Naive thymus-derived CD8-positive, alpha-beta T cell (primary cell): ENCODE measurements at places on chromosomes 11 and 22.

- no peaks in the 10 kb centered on the region for H3K36me3 ChIP-seq
- H3K27me3 ChIP-seq = peaks cover 12% of the 10 kb centered on the region
- H3K4me3 ChIP-seq = no peak overlapping the region
- no peak overlapping the region for H3K27ac ChIP-seq
- no peaks in the 10 kb centered on the region for H3K4me1 ChIP-seq
- no peak for DNase-seq
Observed at GRCh38 chr11:127844876-127845275, 742.5 kb downstream of the ETS1 start.

- no peak overlapping the region for H3K27ac ChIP-seq
- H3K4me1 ChIP-seq = no peaks in the 10 kb centered on the region
- no peak overlapping the region for H3K4me3 ChIP-seq
- no peak for DNase-seq
- peaks cover 60% of the 10 kb centered on the region for H3K36me3 ChIP-seq
Observed at GRCh38 chr11:44207292-44207691, 102.6 kb downstream of the ALX4 start.

DNA sequence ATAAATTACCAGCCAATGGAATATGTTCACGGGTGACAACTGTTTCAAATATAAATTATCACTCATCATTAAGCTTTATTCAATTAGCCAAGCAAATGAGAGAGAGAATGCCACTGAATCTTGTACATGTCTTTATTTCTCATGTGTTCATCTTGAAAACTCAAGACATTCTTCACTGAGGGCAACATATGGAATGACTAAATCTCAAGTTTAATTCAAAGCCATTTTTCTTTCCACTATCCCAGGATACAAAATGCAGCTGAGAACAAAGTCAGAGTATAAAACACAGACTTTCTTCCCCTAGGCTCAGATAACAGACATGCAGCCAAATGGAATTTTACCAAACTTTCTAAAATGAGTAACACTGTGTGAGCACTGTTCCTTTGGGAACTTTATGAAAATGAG lies 12.1 kb upstream of the BBOX1 start:
- no peak for DNase-seq
- no peaks in the 10 kb centered on the region for H3K27me3 ChIP-seq

GRCh38 chr11:78453140-78453935 lies 35.7 kb upstream of the GAB2 start:
- no peak overlapping the region for H3K4me3 ChIP-seq
- no peak for DNase-seq
- H3K36me3 ChIP-seq = peaks cover 26% of the 10 kb centered on the region
- H3K27ac ChIP-seq = no peak overlapping the region

- no peaks in the 10 kb centered on the region for H3K4me1 ChIP-seq
- H3K27me3 ChIP-seq = peaks cover 3% of the 10 kb centered on the region
- H3K27ac ChIP-seq = no peak overlapping the region
- DNase-seq = no peak
Observed at GRCh38 chr22:17400305-17400704, 31.0 kb downstream of the CECR2 start.

GRCh38 chr11:68950270-68950669 lies 30.5 kb downstream of the MRGPRD start:
- no peak overlapping the region for H3K4me3 ChIP-seq
- no peak overlapping the region for H3K27ac ChIP-seq
- H3K27me3 ChIP-seq = no peaks in the 10 kb centered on the region

DNA sequence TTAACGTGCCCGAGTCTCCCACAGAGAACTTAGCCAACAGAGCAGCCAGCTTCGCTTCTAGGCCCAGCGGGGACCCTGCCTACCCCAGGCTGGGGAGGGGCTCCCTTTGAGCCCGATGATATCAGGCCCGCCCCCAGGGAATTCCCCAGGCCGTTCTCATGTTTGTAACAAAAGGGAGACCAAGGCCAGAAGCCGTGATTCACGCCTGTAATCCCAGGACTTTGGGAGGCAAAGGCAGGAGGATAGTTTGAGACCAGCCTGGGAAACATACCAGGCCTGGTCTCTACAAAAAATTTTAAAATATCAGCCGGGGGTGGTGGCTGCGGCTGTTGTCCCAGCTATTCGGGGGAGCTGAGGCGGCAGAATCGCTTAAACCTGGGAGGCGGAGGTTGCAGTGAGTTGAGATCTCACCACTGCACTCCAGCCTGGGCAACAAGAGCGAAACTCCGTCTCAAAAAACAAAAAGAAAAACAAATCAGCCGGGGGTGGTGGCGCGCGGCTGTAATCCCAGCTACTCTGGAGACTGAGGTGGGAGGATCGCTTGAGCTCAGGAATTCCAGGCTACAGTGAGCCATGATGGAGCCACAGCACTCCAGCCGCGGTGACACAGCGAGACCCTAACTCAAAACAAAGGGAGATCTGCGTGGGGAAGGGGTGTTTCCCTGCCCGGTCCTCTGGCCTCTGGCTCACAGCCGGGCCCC lies 1.7 kb downstream of the DRD4 start:
- peaks cover 18% of the 10 kb centered on the region for H3K27me3 ChIP-seq
- DNase-seq = no peak
- H3K36me3 ChIP-seq = peaks cover 12% of the 10 kb centered on the region
- no peak overlapping the region for H3K27ac ChIP-seq
- peak overlapping the region; percentile 24 for H3K4me3 ChIP-seq
- peaks cover 9% of the 10 kb centered on the region for H3K4me1 ChIP-seq

- H3K4me3 ChIP-seq = no peak overlapping the region
- no peaks in the 10 kb centered on the region for H3K27me3 ChIP-seq
- peak; percentile 63 for DNase-seq
- no peaks in the 10 kb centered on the region for H3K36me3 ChIP-seq
- H3K27ac ChIP-seq = no peak overlapping the region
Observed at GRCh38 chr11:844693-845644, 2.3 kb downstream of the TSPAN4 start.

DNA sequence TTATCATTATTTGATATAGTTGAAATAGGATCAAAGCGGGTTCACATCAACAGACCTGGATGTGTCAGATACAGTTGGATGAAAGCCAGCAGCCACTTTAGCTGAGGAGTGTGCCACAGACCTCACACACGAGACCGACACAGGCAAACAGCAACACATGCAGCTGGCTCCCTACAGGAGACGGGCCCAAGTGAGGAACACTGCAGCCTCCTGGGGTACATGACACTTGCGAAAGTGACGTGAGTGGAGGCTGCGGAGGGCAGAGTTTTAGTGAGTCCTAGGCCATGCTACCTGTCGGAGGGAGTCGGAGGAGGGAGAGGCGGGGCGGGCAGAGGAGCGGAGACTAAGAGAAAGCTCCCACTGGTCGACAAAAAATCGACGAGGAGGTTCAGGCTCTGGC lies 100.9 kb upstream of the BID start:
- H3K4me3 ChIP-seq = no peak overlapping the region
- H3K27ac ChIP-seq = no peak overlapping the region
- H3K4me1 ChIP-seq = no peaks in the 10 kb centered on the region
